ENCODE measurements at places on chromosomes 6 and 20.
A peak's percentile ranks its signal among the peaks of the same experiment; 100 is the strongest.

DNA sequence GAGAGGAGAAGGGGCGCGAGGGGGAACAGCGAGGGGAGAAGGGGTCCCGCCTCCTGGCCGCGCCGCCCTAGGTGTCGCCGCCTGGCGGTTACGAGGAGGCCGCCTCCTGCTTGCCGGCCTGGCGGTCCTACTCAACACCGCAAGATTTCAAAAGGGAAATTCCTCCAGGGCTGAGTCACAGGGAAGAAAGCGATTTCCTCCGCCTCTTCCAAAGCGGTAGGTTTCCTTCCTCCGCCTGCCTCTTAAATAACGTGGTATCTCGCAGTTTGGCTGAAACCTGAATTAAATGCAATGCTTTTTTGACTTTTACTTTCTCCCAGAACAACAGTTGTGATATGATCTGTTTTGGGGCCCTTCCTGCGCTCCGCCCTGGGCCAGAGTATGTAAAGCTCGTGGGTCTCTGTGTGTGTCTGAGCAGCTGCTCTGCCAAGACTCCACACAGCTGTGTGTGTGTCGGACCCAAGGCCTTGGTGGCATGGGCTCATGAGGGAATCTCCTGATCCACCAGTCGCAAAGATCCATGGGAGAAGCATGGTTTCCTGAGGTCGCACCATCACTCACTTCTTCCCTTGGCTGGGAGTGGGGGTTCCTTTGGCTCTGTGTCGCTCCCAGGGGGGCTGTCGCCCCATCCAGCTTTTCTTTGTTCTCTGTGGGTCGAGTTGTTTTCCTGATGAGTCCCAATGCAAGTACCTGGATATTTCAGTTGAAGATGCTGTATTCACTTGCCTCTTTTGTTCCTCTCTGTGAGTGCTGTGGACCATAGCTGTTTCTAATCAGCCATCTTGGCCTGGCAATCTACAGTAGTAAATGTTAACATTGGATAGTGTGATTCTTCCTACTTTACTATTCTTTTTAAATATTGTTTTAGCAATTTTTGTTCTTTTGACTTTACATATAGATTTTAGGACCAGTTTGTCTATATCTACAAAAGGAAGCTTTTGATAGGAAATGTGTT, 31.6 kb upstream of the NOTCH4 start:
- no peak for DNase-seq

DNA sequence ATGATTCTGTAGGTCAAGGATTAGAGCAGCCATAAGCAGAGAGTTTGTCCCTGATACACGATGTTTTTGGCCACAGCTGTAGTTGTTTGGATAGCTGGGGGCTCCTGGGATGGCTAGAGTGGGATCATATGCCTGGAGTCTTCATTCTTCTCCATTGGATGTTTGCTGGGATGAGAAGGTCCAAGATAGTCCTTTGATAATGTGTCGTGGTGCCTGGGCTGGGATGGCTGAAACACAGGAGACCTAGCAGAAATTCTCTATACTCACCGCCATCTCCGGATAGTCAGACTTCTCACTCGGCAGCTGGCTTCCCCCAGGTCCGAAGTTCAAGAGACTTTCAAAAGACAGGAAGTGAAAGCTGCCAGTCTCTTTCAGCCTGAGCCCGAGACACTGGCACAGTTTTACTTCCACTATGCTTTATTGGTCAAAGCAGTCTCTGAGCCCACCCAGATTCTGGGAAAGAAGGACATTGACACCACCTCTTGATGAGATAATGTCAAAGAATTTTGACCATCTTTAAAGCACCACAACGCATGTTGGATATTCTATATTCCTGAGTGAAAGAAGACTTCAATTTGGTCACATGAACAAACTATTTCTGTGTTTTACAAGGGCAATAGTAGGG, 16.0 kb downstream of the MARCKS start:
- DNase-seq = no peak

GRCh38 chr20:46977909-46978588, 83.4 kb downstream of the EYA2 start:
- no peak for DNase-seq

- no peak for DNase-seq
Measured at GRCh38 chr6:160238278-160238711, 20.3 kb downstream of the SLC22A2 start.

DNA sequence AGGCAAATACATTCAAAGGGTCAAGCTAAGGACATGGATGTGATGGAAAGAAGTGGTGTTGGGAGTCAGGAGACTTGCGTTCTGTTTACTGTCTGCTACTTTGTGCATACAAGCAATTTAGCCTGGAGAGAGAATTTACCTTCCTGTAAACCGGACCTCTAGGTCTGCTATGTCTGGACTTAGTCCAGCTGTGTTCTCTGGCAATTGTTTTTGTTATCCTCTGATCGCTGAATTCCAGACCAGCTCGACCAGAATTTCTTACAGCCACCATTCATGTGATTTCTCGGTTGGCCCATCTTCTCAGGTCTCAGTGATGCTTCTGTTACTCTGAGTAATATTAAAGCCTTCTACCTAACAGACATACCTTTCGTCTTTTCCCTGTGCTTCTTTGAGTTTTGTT, 75.2 kb downstream of the LRRC1 start:
- DNase-seq = no peak

DNA sequence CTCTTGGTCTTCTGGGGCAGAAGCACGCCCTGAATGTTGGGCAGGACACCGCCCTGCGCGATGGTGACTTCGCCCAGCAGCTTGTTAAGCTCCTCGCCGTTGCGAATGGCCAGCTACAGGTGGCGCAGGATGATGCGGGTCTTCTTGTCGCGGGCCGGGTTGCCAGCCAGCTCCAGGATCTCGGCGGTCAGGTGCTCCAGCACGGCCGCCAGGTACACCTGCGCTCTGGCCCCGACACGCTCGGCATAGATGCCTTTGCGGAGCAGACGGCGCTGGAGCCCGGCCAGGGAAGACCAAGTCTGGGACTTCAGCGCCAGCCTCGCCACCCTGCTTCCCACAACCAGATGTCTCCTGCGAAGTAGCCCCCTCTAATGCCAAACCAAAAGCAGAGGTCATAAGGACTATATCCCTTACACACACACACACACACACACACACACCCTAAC, 8.0 kb upstream of the SLC17A3 start:
- DNase-seq = no peak

DNA sequence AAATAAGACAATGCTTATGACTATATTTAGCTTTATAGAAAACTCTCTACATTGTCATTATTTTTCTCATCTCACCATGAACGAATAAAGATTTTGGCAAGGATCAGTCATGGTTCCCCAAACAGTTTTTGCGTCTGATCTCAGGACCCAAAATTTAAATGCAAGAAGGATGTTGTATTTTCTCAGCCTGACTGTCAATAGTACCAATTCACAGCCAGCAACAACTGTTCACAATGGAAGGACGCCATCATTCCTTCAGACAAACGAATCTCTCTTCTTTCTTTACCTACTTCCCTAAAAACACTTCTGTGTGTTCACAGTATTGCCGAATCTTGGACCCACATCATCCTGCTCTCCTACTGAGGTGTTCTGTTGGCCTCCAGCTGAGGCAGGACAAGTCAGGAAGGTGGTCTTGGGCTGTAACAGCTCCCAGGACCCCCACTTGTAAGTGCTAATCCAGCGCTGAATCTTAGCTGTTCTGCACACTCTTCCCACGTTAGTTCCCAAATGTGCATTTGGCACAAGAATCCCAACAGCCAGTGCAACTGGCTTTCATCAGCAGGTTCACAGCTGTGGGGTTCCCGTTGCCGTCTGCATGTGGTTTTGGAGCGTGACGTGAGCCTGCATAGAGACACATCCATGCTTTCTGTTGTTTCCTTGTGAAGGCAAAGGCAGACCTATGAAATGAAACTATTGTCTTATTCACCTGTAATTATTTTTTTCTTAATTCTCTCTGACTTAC, 600.0 kb downstream of the QKI start:
- no peak for DNase-seq

GRCh38 chr20:31551163-31552081, 37.2 kb downstream of the HM13 start:
- no peak for DNase-seq

DNA sequence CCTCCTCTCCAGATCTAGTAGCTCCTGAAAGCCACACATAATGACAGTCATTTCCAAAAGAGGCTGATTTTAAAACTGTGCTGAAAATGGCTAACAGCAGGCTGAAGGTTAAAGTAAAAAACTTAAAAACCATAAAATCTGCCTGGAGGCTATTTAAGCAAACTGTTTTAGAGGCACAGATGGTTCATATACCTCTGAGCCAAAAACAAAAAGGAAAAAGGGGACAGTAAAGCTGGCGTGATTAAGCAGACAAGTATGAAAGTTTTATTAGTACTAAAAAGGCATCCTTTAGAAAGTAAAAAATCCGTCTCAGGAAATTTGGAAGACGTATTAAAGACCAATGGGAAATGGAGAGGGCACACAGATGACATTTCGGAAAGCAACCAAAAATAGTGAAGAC, 55.8 kb downstream of the SOBP start:
- no peak for DNase-seq

- no peak for DNase-seq
Measured at GRCh38 chr20:21437816-21438215, 40.5 kb upstream of the NKX2-4 start.

DNA sequence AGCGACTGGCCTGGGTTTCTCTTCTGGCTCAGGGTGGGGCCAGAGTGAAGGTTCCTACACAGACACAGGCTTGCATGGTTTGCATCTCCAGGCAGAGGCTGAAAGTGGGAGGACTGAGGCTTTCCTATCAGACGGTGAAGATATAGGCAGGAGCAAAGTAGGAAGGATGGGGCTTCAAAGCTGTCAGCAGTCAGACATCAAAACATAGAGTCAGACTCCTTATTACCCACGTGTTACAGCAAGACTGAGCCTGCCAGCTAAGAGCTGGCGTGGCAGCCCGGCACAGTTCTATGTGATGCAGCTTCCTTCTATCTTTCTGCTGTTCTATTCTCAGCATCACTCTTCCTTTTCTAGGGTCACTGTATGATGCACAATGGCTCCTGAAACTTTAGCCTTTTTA, 445.1 kb downstream of the DOK5 start:
- DNase-seq = no peak

DNA sequence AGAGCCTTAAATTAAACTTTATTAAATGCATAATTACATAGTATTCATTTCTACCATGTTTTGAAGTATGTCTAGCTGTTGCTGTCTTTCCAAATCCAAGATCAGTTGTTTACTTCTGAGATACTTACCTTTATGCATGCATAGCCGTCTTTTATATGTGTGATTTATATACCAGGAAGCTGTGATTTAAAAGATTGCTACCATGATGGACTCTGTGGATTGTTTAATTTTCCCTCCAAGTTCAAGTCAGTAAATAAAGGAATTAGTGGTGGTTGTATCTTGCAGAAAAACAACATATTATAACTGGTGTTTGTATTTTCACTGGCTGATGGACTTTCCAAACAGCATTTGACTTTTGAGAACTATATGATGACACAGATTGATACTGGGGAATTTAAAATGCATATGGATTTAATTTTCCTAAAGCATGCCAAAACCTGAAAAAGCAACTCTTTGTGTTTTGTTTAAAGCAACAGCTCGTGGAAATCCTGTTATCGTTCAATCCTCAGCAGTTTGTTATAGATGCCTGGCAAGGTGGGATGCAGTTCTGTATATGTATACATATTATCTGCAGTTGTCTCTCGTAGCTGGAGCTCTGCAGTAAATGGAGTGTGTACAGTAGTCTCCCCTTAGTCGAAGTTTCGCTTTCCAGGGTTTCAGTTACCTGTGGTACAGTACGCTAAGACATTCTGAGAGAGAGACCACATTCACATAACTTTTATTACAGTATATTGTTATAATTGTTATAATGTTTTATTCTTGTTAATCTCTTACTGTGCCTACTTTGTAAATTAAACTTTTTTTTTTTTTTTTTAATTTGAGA, 77.1 kb downstream of the CBFA2T2 start:
- DNase-seq = peak; percentile 26

GRCh38 chr6:44660561-44661220, 273.2 kb downstream of the CDC5L start:
- DNase-seq = no peak

- DNase-seq = no peak
Measured at GRCh38 chr20:18176318-18176785, 38.7 kb downstream of the KAT14 start.

- DNase-seq = peak; percentile 18
Measured at GRCh38 chr20:45456632-45457031, 12.9 kb upstream of the WFDC2 start.

DNA sequence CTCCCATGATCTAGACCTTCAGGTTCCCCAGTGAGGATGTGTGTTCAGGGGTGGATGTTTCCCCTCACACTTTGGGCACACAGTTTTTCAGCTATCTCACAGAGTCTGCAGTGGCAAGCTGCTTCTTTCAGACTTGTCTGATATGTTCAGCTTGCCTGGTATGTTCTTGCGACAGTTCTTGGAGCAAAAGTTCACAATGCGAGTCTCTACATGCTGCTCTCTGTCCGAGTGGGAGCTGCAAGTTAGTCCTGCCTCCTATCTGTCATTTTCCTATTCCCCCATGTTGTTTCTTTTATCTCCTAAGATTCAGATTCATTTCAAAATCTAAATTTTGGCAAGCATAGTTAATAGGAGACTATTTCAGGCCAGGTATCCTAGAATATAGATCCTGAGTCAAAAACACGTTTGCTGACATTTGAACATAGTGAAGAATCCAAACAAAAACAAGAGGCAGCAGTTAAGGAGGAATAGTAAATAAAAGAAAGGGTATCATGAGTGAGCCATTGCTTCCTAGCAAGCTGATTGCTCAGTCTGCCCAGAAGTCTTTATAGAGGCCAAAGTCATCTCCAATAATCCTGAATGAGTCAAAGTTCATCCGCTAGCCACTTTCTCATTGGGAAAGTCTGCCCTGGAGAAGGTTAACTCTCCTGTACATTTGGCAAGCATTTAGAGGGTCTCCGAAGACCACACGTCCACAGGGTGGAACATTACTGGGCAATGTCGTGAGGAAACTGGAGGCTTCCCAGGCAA, 140.2 kb upstream of the MOCS1 start:
- DNase-seq = no peak

DNA sequence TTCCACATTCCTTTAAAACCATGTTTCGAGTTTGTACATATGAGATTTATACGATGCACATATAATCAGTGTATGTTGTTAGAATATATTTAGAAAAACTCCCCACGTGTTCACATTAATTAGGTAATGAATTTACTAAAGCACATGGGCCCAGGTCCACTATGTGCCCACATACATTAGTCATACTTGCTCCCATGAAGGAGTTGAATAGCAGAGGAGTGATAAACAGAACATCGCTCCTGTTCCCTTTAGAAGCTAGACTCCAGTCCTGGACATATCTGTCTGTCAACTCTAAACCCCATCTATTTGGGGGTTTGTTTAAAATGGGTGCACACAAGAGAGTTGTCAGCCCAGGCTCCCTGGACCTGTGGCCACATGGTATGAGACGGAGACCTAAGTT, 108.1 kb upstream of the TIAM2 start:
- no peak for DNase-seq

All from NCI-H748 treated with DMSO at 0.1 percent for 48 hours (cell line).